ENCODE measurements at places on chromosomes 13 and 19. TPM values are rescaled to one million over a fixed set of nuclear protein-coding genes. Genes with fewer than 3 reads are reported as not detected.

DNA sequence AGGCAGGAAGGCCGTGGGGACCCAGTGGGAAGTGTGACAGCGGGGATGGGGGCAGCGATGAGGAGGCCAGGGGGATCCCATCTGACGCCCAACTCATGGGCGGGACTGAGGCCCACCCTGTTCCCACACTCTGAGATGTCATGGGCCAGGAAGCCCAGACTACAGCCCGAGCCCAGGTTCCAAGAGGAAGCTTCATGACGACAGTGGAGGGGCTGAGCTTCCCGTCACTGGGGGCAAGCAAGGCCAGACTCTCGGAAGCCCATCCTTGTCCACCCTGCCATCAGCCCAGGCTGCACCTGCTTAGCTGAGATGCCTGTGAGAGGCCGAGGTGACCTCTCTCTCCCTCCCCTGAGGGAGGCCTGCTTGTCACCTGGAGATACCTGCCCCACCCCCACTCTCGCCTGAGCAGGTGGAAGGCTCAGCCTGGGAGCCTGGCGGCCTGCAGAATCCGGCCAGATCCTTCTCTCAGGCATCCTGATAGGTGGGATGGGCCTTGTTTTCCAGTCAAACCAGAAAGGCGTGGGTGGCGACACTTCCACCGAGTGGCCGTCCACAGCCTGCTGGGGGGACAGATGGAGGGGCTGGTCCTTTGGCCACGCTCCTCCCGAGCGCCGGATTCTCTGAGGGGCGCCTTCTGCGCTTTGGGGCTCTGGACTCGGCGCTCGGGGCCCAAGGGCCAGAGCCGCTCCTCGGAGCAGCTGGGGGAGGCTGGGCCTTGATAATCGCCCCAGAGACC, 4.8 kb downstream of the ZBTB7A start:
- peaks cover 26% of the 10 kb centered on the region for H3K4me1 ChIP-seq
- H3K27ac ChIP-seq, result peak overlapping the region; percentile 51
- DNase-seq, result no peak
- no peaks in the 10 kb centered on the region for H3K27me3 ChIP-seq
- peaks cover 17% of the 10 kb centered on the region for H3K36me3 ChIP-seq
- no peak overlapping the region for H3K4me3 ChIP-seq

DNA sequence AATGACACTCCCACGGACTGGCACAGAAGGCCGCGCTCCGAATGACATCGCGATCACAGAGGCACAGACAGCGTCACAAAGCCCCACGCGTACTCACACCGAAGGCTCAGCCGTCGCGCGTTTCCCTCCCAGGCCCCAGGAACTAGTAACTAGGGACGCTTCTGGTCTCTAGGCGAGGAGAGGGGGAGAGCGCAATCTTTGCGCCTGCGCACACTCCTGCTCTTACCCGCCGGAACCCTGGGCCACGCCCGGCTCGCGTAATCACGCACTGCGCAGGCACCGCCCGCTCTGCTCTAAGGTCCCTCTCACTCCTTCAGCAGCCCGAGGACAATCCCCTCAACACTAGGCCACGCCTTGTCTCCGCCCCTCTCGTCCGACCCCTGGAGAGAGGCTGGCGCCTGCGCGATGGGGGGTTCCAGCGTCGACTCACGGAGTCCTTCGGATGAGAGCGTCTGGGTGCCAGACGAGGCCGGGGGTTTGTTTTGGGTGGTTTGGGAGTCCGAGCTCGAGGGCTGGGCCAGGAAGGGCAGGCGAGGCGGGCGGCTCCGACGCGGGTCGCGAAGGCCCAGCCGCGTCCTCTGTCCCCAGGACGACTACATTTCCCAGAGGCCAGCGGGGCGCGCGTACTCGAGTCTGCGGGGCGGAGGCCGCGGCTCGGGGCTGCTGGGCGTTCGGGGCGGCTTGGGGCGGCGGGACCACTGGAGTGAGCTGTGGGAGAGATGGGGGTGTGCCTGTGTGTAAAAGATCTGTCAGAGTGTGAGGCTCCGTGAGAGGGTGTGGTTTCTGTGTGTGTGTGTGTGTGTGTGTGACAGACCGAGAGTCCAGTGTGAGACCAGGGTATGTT, at the start of gene ZNF471:
TSS of gene ZNF471 (plus strand) at position 410 of the 844 bp plus-strand sequence. CDS start 3,717 bp downstream, outside the sequence.
- peaks cover 5% of the 10 kb centered on the region for H3K4me1 ChIP-seq
- peaks cover 13% of the 10 kb centered on the region for H3K36me3 ChIP-seq
- DNase-seq, result peak; percentile 96

NLRP5 gene
- total RNA-seq, result not detected

SHISA2 gene
- total RNA-seq, result 0.27 TPM

ZNF17 gene
- 12.3 TPM for total RNA-seq

KCNJ14 gene
- 1.5 TPM for total RNA-seq

DNA sequence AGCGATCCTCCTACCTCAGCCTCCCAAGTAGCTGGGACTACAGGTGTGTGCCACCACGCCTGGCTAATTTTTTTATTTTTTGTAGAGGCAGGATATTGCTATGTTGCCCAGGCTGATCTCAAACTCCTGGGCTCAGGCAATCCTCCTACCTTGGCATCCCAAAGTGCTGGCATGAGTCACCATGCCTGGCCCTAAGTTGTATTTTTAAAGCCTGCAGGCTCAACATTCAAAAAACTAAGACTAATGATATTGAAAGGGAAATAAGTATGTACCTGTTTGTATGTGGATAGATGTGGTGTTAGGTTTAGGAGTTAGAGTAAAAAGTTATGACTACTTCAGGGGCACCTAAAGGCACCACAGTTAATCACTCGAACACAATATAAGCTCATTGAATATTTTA, 5.4 kb upstream of the IPO5 start:
- H3K27me3 ChIP-seq, result peaks cover 6% of the 10 kb centered on the region
- no peaks in the 10 kb centered on the region for H3K4me1 ChIP-seq

GRCh38 chr13:23690668-23691067, 120.5 kb downstream of the TNFRSF19 start:
- no peaks in the 10 kb centered on the region for H3K36me3 ChIP-seq
- no peak for DNase-seq
- no peak overlapping the region for H3K4me3 ChIP-seq
- peaks cover 1% of the 10 kb centered on the region for H3K4me1 ChIP-seq

- peaks cover 30% of the 10 kb centered on the region for H3K4me1 ChIP-seq
- no peak for DNase-seq
- H3K27me3 ChIP-seq, result no peaks in the 10 kb centered on the region
Measured at GRCh38 chr13:113216254-113217048, 7.0 kb downstream of the CUL4A start.

GRCh38 chr19:39936020-39936419, 1.6 kb upstream of the FCGBP start:
- peaks cover 68% of the 10 kb centered on the region for H3K4me1 ChIP-seq
- H3K27ac ChIP-seq, result peak overlapping the region; percentile 90
- no peak for DNase-seq
- no peaks in the 10 kb centered on the region for H3K27me3 ChIP-seq

ANGPTL4 gene
- total RNA-seq, result 1.9 TPM

- no peak overlapping the region for H3K27ac ChIP-seq
- H3K36me3 ChIP-seq, result no peaks in the 10 kb centered on the region
- H3K27me3 ChIP-seq, result peaks cover 14% of the 10 kb centered on the region
- no peak overlapping the region for H3K4me3 ChIP-seq
- no peak for DNase-seq
Measured at GRCh38 chr13:95406176-95406575, 104.9 kb upstream of the ABCC4 start.

DNA sequence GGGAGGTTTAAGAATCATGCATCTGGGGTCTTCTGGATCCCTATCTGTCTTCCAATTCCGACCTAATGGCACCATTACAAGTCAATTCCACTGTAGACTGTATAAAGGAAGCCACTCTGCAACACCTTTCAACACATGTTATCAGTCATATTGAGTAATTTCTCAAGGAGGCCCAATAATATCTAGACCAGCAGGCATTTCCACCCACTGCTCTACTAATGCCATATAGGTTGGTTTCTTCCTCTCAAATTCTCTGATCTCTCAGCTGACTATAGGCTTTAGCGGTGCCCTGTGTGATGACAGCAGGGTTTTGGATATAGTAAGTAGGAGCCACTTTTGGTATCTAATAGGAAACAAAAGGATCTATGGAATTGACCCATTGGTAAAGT, 12.4 kb upstream of the ITM2B start:
- peak overlapping the region; percentile 82 for H3K27ac ChIP-seq
- peaks cover 11% of the 10 kb centered on the region for H3K36me3 ChIP-seq
- no peak for DNase-seq
- H3K4me3 ChIP-seq, result peak overlapping the region; percentile 80
- H3K27me3 ChIP-seq, result no peaks in the 10 kb centered on the region

ZNF471 gene
- 1.5 TPM for total RNA-seq

CXCL17 gene
- total RNA-seq, result not detected

GRCh38 chr19:867301-867793, 7.9 kb downstream of the CFD start:
- peaks cover 3% of the 10 kb centered on the region for H3K36me3 ChIP-seq
- no peak overlapping the region for H3K4me3 ChIP-seq

GRCh38 chr19:43470288-43470687, 4.9 kb upstream of the LYPD3 start:
- H3K27me3 ChIP-seq, result no peaks in the 10 kb centered on the region
- peaks cover 4% of the 10 kb centered on the region for H3K36me3 ChIP-seq
- H3K4me1 ChIP-seq, result peaks cover 46% of the 10 kb centered on the region
- no peak overlapping the region for H3K4me3 ChIP-seq

DNA sequence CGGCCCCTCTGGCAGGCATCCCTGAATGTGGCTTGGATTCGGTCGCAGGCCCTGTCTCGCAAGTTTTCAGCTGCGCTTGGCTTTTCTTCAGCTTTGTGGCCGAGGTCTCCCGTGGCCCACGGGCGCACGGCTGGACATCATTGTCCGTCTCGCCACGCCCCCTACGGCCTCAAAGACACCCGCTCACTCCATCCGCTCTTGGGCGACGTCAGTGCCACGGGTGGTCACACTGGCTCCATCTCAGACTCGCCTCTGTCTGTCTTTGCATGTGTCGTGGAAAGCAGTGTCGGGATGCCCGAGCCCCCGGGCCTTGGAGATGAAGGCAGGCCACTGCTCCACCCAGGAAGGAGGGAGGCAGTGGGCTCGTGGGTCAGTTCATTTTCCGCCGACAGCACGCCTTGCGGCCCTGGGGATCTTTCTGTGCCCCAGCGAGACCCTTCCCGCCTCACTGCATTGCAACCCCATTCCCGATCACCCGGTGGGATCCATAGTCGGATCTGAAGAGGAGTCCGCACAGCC, 51.0 kb downstream of the ZNF146 start:
- no peak overlapping the region for H3K27ac ChIP-seq
- H3K36me3 ChIP-seq, result peaks cover 6% of the 10 kb centered on the region
- H3K4me3 ChIP-seq, result no peak overlapping the region
- no peaks in the 10 kb centered on the region for H3K4me1 ChIP-seq
- no peaks in the 10 kb centered on the region for H3K27me3 ChIP-seq

ZNF724 gene
- 13.9 TPM for total RNA-seq

GRCh38 chr13:96080676-96081075, 9.2 kb upstream of the HS6ST3 start:
- H3K27me3 ChIP-seq, result peaks cover 3% of the 10 kb centered on the region
- DNase-seq, result no peak
- H3K27ac ChIP-seq, result no peak overlapping the region
- no peak overlapping the region for H3K4me3 ChIP-seq
- H3K4me1 ChIP-seq, result no peaks in the 10 kb centered on the region
- H3K36me3 ChIP-seq, result no peaks in the 10 kb centered on the region

DNA sequence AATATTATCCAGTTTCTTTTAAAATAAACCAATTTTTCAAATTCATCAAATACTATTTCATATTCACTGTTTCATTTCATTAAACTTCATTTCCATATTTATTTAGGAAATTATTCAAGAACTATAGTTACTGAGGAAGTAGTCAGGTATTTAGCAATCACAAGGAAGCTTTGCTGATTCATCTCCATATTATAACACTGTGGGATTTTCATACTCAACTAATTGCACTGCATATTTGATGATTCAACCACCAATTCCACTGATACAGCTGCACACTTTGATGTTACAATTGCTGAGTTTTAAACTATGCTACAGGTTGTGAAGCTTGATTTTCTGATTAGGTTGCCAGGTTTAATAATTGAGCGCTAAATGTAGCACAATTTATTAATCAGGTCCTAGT, 556.8 kb upstream of the SLITRK1 start:
- H3K4me3 ChIP-seq, result no peak overlapping the region
- H3K27me3 ChIP-seq, result no peaks in the 10 kb centered on the region
- no peak for DNase-seq
- no peak overlapping the region for H3K27ac ChIP-seq
- H3K4me1 ChIP-seq, result no peaks in the 10 kb centered on the region

STOML3 gene
- not detected for total RNA-seq

GRCh38 chr19:29798774-29799497, 12.9 kb upstream of the CCNE1 start:
- H3K4me1 ChIP-seq, result peaks cover 3% of the 10 kb centered on the region
- H3K27ac ChIP-seq, result no peak overlapping the region
- H3K4me3 ChIP-seq, result no peak overlapping the region

TNFAIP8L1 gene
- 11.3 TPM for total RNA-seq

CCNE1 gene
- 38.4 TPM for total RNA-seq

Data from activated naive CD8-positive, alpha-beta T cell treated with anti-CD3 and anti-CD28 coated beads for 36 hours (primary cell).